ENCODE measurements at places on chromosomes 16 and 17.

- no peak for DNase-seq
- H3K4me3 ChIP-seq, result no peak overlapping the region
- H3K4me1 ChIP-seq, result peaks cover 36% of the 10 kb centered on the region
- H3K36me3 ChIP-seq, result no peaks in the 10 kb centered on the region
Observed at GRCh38 chr16:8935989-8936388, 27.7 kb downstream of the USP7 start.

- peaks cover 57% of the 10 kb centered on the region for H3K4me1 ChIP-seq
- DNase-seq, result no peak
- no peak overlapping the region for H3K27ac ChIP-seq
Observed at GRCh38 chr17:19269641-19270040, 32.5 kb downstream of the EPN2 start.

- H3K27ac ChIP-seq, result no peak overlapping the region
- H3K4me3 ChIP-seq, result no peak overlapping the region
- H3K36me3 ChIP-seq, result no peaks in the 10 kb centered on the region
- H3K27me3 ChIP-seq, result peaks cover 8% of the 10 kb centered on the region
Observed at GRCh38 chr16:88695218-88695617, 8.9 kb upstream of the SNAI3 start.

DNA sequence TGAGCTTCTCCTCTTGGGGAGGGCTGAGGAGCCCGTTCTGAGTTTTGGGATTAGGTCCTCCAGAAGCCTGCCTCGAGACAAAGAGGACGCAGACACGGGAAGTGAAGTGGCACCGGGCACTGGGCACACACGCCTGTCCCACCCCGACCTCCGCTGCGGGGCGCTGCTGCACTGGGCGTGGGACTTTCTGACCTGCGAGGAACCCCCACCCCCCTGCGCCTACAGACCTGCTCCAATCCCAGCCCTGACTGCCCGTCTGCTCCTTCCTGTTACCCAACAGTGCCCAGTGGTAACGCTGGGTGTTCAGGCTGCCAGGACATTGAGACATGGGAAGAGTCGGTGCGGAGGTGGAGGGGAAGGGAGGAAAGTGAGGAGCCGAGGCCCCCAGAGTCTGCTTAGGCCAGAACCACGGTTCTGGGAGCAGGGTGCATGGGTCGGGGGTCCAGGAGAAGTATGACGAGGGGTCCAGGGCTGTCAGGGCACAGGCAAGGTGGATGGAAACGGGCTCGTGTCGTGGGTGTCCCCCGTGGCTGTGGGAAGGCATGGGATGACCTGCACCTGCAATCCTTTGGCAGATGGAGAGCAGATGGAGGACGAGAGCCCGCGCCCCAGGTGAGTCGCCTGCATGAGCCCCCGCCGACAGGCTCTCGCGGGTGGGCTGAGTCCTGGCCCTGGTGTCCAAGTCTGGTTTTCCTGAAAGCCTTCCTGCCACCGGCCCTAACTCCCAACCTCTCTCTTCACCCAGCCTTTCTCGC is 112.0 kb upstream of the CREBBP start:
- peaks cover 5% of the 10 kb centered on the region for H3K27me3 ChIP-seq
- H3K4me3 ChIP-seq, result no peak overlapping the region
- no peaks in the 10 kb centered on the region for H3K4me1 ChIP-seq
- DNase-seq, result no peak
- no peaks in the 10 kb centered on the region for H3K36me3 ChIP-seq
- no peak overlapping the region for H3K27ac ChIP-seq

Measured in HFFc6 (cell line).